ENCODE measurements at places on chromosomes 5 and 9.

DNA sequence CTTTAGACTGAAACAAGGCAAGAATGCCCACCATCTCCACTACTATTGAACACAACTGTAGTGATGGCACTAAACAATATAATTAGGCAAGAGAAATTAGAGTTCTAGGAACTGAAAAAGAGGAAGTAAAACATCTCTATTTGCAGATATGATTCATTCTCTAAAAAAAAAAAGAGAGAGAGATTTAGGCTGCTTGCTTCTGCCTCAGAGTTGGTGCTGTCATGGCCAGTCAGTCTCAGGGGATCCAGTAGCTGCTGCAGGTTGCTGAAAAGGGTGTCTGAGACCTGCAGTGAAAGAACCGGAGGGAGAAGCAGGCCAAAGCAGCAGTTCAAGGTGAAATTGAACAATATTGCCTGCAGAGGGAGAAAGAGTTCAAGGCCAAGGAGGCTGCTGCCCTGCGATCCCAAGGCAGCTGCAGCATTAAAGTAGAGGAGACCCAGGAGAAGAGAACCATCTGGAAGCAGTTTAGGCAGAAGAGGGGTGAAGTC is 72.5 kb downstream of the AP3B1 start:
- no peak for DNase-seq

DNA sequence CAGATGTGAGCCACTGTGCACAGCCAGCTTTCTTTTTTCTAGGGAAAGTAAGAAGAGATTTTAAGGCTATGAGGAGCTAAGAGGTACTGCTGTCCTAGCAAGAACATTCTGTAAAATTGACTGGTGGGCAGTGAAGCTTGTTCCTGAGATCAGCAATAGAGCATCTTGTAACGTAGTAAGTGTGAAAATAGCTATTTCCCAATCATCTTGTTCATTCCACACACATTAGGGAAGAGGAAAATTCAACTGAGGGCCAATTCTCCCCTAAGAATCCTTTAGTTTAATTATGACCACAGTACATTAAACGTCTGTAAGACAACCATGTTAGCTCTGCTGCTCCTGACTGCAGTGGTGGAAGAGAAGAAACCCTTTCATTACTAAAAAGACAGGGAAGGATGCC is 246.2 kb downstream of the EFNA5 start:
- DNase-seq, result no peak

DNA sequence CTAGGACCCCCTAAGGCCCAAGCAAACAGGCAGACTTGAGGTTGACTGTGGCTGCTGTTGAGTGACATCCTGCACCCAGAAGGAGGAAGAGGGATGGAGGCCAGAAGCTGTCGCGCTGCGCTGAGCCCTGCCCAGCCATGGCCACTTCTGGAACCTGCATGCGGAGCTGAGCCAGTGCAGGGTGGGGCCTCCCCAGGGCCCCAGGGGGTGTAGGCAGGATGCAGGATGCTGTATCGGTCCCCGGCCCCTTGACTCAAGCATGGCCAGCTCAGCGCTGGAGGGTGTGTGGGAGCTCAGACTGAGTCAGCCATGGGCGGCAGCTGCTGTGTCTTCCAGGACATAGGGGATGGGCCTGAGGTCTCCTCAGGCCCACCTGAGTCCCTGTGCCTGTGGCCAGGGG is 26.9 kb downstream of the GLT6D1 start:
- DNase-seq, result no peak

DNA sequence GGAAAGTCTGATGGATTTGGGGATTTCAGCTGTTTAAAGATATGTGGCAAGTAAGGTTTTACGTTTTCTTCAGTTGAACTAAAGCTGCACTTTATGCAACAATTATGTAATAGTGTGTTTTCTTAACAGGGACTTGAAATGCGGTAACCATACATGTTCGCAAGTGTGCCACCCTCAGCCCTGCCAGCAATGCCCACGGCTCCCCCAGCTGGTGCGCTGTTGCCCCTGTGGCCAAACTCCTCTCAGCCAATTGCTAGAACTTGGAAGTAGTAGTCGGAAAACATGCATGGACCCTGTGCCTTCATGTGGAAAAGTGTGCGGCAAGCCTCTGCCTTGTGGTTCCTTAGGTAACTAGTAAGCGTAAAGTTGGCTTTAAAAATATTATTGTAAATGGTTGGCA is 28.5 kb downstream of the NFX1 start:
- no peak for DNase-seq

DNA sequence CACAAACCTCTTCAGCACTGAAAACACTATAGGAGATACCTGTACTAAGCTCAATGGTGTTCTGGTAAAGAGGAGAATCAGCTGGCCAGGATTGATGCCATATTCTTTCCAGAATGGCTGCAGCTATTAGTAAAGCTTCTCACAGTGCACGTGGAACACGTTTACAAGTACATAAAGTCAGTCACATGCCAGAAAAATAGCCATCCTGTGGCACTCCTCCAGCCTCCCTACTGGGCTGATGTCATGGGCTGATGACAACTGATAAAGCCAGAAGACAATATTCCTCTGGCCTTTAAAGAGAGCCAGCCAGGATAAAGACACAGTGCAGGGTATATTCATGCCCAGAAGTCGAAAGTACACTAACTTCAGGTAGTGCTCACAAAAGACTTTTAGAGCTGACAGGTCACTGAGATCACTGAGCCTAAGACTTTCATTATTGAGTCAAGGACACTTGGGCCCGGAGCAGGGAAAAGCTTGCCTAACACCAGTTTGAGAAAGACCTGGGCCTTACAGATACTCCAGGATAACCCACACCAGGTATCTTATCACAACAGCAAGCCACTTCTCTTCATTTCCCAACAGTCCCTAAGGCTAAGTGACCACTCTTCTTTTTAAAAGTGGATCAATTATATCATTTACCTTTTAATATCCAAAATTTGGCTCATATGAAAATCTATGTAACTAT is 29.4 kb downstream of the ABITRAM start:
- no peak for DNase-seq

DNA sequence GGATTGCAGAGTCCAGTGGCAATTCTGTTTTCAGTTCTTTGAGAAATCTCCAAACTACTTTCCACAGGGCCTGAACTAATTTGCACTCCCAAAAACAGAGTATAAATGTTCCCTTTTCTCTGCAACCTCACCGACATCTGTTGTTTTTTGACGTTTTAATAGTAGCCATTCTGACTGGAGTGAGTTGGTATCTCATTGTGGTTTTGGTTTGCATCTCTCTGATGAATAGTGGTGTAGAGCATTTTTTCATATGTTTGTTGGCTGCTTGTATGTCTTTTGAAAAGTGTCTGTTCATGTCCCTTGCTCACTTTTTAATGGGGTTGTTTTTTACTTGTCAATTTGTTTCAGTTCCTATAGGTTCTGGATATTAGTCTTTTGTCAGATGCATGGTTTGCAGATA is 72.6 kb downstream of the PALM2AKAP2 start:
- no peak for DNase-seq

GRCh38 chr5:82806513-82806912 is 270.7 kb downstream of the TMEM167A start:
- DNase-seq, result no peak

- DNase-seq, result no peak
Observed at GRCh38 chr9:121612511-121612998, 38.9 kb upstream of the DAB2IP start.

- no peak for DNase-seq
Observed at GRCh38 chr9:115520646-115521045, 402.7 kb upstream of the TNC start.

DNA sequence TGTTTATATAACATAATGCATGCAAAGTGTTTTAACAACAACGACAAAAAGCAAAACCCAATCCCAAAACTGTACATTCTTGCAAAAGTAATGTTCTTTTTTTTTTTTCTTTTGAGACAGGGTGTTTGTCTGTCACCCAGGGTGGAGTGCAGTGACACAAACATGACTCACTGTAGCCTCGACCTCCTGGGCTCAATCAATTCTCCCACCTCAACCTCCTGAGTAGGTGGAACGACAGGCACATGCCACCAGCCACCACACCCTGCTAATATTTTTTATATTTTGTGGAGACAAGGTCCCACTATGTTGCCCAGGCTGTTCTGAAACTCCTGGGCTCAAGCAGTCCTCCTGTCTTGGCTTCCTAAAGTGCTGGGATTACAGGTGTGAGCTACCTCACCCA is 13.6 kb upstream of the HAVCR1 start:
- no peak for DNase-seq

GRCh38 chr5:469752-470483 is 26.9 kb downstream of the EXOC3 start:
- no peak for DNase-seq

GRCh38 chr5:13913962-13914361 is 30.5 kb downstream of the DNAH5 start:
- DNase-seq, result no peak

- DNase-seq, result no peak
Observed at GRCh38 chr5:11955331-11955730, 51.1 kb upstream of the CTNND2 start.

GRCh38 chr5:157443041-157443549 is 16.9 kb upstream of the NIPAL4 start:
- peak; percentile 75 for DNase-seq

GRCh38 chr9:127121628-127122175 is 733 bp downstream of the ANGPTL2 start:
- no peak for DNase-seq

- DNase-seq, result no peak
Observed at GRCh38 chr9:136592666-136593065, 46.8 kb upstream of the NOTCH1 start.

DNA sequence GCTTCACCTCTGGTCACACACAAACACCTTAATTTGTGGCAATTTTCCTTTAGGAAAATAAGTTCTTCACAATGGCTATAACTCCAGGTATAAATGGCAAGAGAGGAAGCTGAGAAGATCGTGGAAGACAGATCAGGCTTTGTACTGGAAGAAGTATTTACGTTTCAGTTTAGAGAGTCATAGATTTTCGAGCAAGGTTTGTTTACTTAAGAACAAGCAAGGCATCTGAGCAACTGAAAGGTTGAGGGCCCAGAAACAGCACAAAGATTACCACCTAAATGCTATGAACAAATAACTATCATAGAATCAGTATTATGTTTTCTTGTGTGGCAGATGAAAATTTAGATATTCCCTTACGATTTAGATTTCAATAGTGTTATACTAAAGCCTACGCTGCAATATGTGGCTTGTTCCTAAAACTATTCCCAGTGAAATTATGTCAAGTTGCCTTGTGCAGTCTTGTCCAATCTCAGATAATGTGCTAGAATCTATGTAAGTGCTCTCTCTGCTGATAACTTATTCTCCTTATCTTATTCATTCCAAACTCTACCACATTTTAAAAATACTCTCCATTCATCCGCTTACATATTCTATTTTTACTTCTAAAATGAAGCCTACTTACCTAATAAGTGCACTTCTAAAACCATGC is 6.7 kb downstream of the SLCO4C1 start:
- DNase-seq, result no peak

- DNase-seq, result no peak
Observed at GRCh38 chr9:8156346-8156745, 356.8 kb upstream of the DMAC1 start.

GRCh38 chr9:135712613-135713295 is 10.8 kb downstream of the KCNT1 start:
- DNase-seq, result no peak

- DNase-seq, result no peak
Observed at GRCh38 chr9:35516479-35516878, 26.6 kb downstream of the RUSC2 start.

- no peak for DNase-seq
Observed at GRCh38 chr9:134226221-134226930, 62.0 kb upstream of the RNU6ATAC start.

- no peak for DNase-seq
Observed at GRCh38 chr5:161442471-161442870, 104.1 kb downstream of the GABRB2 start.

GRCh38 chr5:10735569-10736276 is 25.3 kb downstream of the DAP start:
- DNase-seq, result no peak

DNA sequence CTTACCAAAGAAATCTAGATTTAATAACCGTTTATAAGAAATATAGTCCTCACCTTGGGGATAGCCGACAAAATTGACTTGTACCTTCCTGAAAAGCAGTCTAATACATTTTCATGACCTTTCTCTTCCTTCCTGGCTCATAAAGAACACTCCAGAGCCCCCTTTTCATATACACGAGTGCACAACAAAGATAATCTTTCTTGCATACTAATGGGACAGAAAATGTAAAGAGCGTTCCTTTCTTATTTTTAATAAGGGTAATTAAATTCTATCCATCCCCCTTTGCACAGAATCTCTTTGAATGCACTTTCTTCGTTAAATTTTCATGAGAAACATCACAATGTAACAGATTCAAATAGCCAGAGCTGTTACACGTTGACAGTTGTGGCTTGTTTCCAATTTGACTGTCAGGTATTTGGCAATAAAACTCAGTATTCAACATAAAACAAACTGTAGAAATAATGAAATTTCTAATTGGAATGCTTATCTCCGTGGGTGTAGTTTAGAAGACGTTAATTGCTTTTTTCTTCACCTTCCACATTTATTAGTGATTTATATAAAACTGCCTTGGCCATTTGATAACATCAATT is 732.3 kb upstream of the DMAC1 start:
- no peak for DNase-seq

GRCh38 chr5:102888483-102888882 is 133.4 kb downstream of the PAM start:
- no peak for DNase-seq

GRCh38 chr5:23330726-23331125 is 176.7 kb upstream of the PRDM9 start:
- no peak for DNase-seq

DNA sequence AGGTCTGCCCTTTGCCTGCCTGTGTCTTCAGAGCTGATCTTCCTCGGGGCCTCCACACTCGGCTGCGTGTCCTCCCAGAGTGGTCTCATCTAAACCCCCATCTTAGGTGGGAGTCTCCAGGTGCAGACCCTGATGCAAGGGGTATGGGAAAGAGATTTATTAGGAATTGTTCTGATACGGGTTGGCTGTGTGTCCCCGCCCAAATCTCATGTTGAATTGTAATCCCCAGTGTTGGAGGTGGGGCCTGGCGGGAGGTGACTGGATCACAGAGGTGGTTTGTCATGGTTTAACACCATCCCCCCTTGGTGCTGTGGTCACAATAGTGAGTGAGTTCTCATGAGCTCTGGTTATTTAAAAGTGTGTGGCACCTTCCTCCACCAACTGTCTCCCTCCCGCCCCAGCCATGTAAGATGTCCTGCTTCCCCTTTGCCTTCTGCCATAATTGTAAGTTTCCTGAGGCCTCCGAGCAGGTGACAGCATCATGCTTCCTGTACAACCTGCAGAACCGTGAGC is 208.4 kb downstream of the AOPEP start:
- DNase-seq, result no peak

DNA sequence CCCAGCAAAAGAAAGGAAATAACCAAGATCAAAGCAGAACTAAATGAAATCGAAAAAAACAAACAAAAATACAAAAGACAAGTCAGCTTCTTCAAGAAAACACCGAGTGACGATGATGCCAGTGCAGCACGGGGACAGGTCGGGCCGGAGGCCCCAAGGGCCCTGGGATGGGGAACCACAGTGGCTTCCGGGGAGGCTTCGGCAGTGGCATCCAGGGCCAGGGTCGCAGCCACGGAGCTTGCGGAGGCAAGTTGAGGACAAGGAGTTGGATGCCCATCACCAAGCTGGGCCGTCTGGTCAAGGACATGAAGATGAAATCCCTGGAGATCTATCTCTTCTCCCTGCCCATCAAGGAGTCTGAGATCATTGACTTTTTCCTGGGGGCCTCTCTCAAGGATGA is 53.2 kb upstream of the WDR41 start:
- DNase-seq, result no peak
